T-helper 17 cell (primary cell): ENCODE measurements at places on chromosomes 6 and 20.

- no peak for DNase-seq
Observed at GRCh38 chr20:14986026-14986655, 648.7 kb upstream of the FLRT3 start.

DNA sequence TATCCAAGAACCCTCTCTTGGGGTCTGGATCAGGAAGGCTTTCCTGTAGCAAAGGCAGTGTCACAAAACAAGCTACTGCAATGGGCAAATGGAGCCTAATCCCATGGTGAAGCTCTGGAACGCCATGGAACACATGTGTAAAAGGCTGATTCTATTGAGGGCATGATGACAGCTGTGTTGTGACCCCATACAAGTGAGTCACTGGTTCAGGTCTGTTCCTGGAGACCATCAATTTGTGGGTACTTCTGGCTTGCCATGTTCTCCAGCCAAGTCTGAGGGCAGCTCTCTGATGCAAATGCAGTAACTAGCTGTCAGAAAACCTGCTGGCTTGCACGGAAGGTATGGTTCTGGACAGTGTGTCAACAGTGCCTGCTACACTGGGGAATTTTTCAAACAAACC is 33.3 kb upstream of the ECHDC1 start:
- DNase-seq = no peak

DNA sequence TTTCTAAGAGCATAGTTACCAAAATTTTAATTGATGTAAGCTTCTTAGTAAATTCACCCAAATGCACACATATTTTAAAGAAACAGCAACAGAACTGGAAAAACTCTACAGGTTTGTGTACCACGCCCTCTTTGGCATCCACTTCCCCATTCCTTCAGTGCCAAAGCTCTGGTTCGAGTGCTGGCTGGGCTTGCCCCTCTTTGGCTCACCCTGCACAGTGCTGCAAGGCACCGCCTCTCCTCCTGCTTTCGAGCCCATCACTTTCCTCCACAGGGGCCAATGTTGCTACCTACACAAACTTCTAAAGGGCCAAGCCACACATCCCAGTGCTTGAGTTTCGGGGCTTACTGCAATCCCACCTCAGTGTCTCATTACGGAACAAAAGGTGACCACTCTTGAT is 9.6 kb downstream of the LRP11 start:
- no peak for DNase-seq

DNA sequence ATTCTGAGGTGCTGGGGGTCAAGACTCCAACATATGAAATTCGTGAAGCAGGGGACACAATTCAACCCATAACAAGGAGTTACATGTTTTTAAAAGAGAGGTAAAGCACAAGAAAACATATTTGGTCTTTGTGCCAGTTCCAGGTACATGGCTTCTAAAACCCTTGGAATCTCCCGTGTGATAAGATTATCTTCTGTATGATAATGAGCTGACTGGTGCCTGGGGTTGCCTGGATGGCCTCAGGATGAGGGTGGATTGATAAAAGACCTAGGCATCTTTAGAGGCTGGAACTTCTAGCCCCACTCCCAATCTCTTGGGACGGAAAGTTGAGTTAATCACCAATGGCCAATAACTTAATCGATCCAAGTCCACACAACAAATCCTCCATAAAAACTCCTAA is 87.0 kb downstream of the FAM217A start:
- no peak for DNase-seq

- DNase-seq = no peak
Observed at GRCh38 chr6:154683756-154684523, 49.3 kb upstream of the SCAF8 start.

DNA sequence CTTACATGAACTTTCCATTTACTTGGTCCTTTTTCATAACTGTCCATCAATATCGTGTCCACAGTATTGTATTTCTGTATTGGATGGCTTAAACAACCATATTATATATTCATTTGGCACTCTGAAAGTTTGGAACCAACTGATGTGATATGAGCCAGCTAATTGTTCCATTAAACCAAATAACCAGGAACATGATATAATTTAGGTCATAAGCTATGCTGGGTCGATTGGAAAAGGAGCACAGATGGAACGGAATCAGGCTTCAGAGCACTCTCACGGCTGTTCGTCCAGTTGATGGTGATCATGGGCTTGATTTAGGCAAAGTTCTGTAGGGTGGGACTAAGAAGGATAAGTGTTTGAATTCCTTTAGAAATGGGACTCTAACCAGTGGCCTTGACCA is 142.7 kb downstream of the DNAH8 start:
- no peak for DNase-seq

DNA sequence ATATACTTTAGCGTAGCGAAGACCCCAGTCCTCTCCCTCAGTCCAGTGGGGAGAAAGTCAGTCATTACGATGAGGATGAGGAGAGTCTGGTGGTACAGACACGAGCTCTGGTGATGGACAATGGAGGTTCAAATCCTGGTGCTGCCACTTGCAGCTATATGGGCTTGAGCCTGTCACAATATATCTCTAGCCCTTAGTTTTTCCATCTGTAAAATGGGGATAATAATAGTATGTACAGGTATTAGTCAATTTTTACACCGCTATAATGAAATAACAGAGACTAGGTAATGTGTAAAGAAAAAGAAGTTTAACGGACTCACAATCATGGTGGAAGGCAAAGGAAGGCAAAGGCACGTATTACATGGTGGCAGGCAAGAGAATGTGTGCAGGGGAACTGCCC is 237.9 kb downstream of the BCAS1 start:
- no peak for DNase-seq

GRCh38 chr6:33584700-33585402 is 4.8 kb upstream of the BAK1 start:
- DNase-seq = no peak

- no peak for DNase-seq
Observed at GRCh38 chr6:97053643-97054411, 129.3 kb downstream of the KLHL32 start.

- no peak for DNase-seq
Observed at GRCh38 chr6:137893181-137893580, 26.1 kb downstream of the TNFAIP3 start.

DNA sequence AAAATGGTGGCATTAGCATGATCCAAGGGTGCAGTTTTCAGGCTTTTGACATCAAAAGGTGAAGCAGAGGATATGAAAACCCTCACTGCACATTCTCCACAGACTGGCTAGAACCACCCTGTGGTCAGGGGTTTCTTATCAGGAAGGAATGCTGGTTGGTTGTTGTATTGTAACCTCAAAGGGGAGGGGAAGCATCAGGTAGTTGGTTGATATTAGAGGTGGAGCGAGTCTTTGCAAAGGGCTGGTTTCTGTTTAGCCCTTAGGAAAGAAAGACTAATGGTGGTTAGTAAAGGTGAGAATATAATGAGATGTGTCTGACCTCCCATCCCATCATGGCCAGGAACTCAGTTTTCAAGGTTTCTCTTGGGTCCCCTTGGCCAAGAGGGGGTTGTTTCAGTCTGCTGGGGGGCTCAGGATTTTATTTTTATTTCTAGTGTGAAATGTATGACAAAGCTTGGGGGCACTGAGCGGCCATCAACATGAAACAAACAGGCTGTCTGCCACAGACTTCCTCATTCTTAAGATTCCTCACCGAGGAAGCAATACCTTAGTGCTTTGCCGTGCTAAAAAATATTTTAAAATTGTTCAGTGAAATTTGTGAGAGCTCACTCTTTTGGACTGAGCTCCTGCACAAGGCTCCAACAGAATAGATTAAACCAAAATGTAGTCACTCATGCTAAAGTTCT is 47.5 kb upstream of the PROKR2 start:
- DNase-seq = no peak

- DNase-seq = no peak
Observed at GRCh38 chr6:140370441-140370840, 996.0 kb upstream of the CITED2 start.

DNA sequence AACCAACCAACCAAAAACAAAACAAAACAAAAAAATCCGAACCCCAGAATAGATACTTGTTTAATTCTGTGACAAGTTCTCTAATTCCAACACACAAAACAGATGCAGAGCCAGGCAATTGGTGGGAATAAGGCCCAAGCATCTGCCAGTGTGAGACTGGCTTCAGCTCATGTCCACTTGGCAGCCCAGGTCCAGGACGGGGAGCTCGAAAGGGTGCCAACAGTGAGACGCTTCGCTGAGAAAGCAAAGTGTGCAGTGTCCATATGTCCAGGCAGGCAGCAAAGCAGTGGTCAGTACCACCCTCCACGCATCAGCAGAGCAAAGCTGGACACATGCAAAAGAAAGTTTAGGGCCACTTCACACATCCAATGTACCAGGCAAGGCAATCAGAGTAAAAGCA is 102.9 kb downstream of the RALGAPA2 start:
- DNase-seq = no peak

DNA sequence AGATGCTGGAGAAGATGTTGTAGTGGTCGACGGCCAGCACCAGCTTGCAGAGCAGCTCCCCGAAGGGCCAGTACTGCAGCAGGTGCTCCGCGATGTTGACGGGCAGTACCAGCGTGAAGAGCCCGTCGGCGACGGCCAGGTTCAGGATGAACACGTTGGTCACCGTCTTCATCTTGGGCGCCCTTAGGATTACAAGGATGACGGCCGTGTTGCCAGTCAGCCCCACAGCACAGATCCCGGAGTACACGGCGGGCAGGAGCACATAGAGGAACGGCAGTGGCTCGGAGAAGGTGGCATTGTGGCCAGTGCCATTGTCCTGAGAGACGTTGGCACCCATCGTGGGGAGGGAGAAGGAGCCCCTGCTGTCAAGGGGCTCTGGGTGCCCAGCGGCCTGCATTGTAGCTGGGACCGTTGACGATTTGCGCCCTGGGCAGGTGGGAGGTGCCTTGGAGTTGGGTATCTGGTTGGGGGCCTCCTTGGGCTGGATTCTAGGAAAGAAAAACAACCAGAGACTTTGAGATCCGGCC is 867 bp downstream of the NPBWR2 start:
- peak; percentile 1 for DNase-seq

DNA sequence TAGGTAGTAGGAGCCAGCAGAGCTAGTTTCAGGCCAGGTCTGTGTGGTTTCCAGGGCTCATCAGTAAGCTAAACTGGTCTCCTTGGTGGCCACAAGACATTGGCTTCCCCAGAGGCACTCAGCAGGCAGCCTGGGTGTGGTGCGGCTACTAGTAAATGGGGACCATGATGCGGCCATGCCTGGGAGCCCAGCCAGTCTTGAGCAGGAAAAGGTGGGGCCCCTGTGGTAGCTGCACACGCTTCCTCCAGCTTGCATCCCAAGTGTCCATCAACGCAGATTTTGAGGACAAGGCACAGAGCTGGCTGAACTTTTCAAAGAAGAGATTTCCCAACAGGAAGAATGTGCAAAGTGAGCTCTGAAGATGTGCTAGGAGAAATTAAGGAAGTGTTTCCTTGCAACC is 107.4 kb upstream of the NAA20 start:
- no peak for DNase-seq

DNA sequence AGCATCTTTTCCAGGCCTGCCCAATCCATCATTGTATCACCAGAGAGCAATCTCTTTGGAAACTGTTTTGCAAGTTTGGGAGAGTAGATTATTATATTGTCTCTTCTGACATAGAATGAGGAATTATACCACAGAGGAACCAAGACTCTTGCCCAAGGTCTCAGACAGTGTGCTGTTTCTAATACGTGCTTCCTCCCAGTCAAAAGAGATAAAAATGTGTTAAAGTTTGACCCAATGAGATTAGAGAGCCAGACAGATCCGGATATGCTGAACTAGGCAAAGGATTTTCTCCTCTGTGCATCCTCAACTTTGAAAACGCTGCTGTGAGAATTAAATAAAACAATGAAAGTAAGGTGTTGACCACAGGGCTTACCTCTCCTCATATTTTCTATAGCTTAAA is 18.6 kb upstream of the NT5E start:
- no peak for DNase-seq

GRCh38 chr6:135052939-135053338 is 1.7 kb downstream of the HBS1L start:
- DNase-seq = no peak

GRCh38 chr6:28005152-28005890 is 48.3 kb downstream of the OR2B6 start:
- no peak for DNase-seq

DNA sequence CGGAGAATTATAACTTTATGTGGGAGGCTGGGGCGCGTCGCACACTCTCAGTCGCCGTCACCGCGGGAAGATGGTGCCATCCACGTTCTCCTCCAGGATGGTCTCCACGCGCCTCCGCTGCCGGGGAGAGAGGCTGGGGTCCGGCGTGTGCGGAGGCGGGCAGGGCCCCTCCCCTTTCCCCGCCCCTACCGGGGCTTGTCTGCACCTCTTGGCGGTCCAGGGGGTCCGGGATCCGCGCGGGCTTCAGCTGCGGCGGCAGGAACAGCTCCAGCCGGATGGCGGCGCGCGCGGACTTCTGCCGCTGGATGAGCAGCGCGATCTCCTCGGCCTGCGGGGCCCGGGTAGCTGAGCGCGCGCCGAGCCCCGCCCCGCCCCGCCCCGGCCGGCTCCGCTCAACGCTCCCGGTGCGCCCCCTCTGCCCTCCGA is 807 bp downstream of the LKAAEAR1 start:
- DNase-seq = peak; percentile 59

DNA sequence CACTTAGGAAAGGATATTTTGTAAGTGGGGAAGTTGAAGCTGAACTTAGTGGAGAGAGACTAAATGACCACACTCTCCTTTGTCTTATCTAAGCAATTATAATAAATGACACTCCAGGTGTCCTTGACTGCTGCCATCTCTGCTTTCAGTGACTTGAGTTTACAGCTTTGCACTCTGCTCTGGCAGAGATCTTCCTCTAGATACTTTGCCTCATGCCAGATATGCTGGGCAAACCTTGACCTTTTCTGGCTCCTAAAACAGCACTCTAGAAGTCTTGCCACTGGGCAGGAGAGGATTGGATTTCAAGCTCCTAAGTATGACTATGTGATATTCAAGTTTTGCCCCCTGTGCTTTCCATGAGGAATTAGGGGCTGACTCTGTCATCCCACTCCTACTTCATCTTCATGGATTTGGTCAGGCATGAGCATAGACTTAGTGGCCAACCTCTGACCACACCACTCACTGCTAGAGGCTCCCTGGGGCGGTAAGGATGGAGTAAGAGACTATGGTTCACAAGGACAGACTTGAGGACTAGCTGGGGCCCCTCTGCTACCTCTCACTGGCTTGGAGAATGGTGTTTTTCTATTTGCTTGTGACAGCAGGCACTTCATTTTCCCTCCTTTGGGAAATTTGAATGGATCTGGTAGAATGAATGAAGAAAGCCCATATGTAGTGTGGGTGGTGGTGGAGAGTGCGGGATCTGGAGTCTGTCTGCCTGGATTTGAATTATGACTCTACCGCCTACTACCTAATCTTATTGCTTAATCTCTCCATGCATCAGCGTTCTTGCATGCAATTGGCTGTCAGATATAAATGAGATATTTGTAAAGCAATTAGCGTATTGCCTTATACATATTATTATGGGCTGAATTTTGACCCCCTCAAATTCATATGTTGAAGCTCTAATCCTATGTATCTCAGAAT is 191.4 kb downstream of the REV3L start:
- DNase-seq = no peak

DNA sequence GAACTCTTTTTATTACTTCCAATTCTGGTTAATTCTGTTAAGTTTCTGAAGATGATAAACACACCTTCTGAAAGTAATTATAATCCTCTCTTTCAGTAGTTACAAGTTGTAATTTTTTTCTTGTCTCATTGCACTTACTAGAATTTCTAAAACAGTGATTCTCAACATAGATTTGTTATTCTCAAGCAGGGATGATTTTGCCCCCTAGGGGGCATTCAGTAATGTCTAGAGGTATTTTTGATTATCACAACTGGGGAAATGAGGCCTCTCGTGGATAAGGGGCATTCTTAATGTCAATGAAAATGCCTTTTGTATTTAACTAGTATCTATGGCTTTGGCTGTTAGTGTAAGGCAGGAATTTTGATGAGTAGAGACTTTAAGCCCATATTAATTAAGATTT is 39.4 kb upstream of the MAFB start:
- DNase-seq = no peak
